ENCODE measurements at places on chromosomes 13 and 19. TPM values are rescaled to one million over a fixed set of nuclear protein-coding genes. Genes with fewer than 3 reads are reported as not detected.

GRCh38 chr13:48804821-48805601, 151.3 kb downstream of the CYSLTR2 start:
- DNase-seq, result no peak

ATXN8OS gene
- total RNA-seq, result not detected

SAMD1 gene
- total RNA-seq, result 42.5 TPM

ZNF534 gene
- total RNA-seq, result 0.25 TPM

GRCh38 chr19:42519108-42519507, 9.2 kb downstream of the CEACAM1 start:
- DNase-seq, result no peak
